ENCODE measurements at places on chromosomes 1 and 21.
A peak's percentile ranks its signal among the peaks of the same experiment; 100 is the strongest.

GRCh38 chr1:29984166-29984861, 739.1 kb downstream of the MATN1 start:
- no peak for DNase-seq

- no peak for DNase-seq
Observed at GRCh38 chr1:78759881-78760280, 110.2 kb downstream of the IFI44 start.

- DNase-seq: no peak
Observed at GRCh38 chr21:45108808-45109781, 34.7 kb downstream of the ADARB1 start.

DNA sequence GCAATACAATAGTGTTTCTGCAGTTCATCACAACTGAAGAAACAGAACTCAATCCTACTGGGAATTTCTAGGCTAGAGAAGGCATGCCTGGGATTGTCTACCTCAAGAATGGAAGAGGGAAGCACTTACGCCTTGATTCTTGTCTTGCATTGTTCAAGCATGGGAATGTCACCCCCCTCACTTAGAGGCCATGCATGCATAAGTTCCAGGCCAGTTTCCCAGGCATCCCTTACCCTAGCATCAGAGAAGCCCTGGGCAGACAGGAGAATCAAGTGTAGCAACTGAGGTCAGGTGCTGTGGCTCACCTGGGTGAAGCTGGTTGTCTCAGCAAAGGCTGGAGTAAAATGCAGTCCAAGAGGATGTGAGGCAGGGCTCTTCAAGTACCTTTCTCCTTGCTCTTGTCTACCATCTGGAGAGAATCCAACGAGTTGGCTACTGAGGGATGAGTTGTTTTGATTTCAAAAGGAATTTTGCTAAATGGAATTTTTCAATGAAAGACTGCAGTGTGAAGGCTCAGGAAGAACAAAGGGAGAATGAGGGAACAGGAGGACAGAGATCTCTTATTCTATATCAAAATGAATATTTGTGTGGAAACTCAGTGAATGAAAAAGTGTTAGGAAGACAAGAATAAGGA, 174.3 kb downstream of the NEK7 start:
- no peak for DNase-seq

GRCh38 chr1:204319027-204319426, 40.7 kb downstream of the PLEKHA6 start:
- DNase-seq: no peak

- no peak for DNase-seq
Observed at GRCh38 chr1:111967886-111968285, 21.6 kb downstream of the KCND3 start.

- DNase-seq: no peak
Observed at GRCh38 chr1:227424159-227424680, 105.9 kb upstream of the CDC42BPA start.

DNA sequence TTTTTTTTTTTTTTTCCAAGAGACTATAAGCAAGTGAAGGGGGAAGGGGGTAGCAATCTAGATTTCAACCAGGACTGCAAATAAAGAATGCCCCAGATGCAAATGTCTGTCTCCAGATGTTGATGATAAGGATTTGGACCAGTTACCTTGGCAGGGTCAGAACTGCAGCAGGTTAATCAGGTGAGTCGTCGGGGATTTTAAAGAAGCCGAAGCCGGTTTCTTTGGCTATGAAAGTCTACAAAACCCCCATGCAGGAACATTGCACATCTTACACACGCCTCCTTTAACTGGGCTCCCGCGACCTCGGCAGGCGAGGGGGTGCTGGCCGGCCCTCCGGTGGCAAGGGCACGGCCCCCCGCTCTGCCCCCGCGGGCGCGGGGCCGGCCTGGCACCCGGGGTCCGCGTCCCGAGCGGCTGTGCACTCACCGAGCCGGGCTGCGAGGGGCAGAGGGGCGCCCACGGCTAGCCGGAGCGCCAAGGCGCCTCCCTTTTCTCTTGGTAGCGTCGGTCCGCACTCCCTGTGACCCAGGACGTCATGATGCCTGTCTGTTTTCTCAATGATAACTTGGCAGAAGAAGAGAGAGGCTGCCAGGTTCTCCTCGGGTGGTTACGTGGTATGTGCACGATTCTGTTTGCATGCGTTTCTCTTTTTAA, 366.3 kb upstream of the ESRRG start:
- peak; percentile 43 for DNase-seq

DNA sequence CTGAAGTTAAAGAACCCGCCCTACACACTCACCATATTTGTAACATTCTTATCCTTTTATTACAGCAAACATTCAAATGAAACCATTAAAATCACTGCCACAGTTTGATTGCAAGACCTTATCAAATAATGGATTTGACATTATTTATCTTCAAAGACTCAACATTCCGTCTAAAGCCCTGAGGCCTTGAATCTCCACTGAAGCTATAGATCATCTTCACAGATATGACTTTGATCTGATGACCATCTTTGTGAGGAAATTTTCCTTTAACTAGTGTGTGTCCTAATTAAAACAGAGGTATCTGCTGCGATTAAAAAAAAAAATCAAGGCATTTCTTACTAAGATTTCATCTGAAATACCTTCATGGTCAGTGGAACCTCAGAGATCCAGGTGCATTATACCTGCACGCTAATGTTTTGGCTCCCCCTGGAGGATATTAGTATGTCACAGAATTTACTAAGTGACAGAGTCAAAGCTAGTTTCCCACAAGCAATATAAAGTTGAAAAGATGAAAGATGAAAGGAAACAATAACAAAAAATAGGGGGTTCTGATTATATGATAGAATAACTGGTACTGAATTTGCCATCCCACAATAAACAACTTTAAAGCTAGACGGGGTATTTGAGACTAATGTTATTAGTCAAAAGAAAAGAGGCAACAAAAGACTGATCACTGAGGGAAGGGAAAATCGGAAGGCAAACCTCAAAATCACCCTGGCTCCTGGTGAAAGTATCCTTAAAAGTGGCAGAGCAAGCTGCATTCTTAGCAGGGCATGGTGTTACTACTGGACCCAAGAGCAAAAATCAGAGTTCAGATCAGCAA, 923.4 kb downstream of the NCAM2 start:
- DNase-seq: peak; percentile 15

- DNase-seq: peak; percentile 80
Observed at GRCh38 chr1:26363549-26364448, 8.8 kb downstream of the ZNF683 start.

DNA sequence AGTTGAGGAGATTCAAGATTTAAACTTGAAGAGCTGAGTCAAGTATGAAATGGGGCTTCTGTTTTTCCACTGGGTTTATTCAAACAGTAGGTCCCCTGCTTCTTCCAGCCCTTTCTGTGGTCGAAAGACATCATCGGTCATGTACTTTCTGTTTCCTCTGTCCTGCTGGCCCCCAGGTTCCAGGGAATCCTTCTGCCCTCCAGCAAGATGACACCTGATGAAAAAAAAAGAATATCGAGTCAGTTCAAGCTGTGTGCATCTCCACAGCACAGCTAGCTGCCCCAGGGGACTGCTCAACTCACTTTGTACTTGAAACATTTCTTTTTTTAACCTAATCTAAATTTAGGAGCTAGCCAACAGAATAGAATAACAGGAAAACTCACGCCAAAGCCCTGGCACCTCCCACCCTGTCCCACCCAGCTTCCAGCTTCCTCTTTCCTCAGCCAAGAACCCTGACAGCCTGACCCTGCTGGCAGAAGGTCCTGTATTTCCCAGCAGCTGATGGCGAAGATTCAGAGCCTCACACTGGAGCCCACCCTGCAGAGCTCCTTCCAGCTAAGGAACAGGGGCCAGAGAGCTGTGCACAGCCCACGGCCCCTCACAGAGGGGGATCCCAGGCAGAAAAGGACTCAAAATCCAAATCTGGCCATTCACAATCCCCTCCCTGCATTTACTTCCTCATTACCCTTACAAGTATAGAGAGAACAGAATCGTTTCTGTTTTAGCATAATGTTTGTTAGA, 176.5 kb downstream of the PSMG1 start:
- DNase-seq: no peak

- no peak for DNase-seq
Observed at GRCh38 chr1:167849666-167850065, 64.3 kb downstream of the ADCY10 start.

DNA sequence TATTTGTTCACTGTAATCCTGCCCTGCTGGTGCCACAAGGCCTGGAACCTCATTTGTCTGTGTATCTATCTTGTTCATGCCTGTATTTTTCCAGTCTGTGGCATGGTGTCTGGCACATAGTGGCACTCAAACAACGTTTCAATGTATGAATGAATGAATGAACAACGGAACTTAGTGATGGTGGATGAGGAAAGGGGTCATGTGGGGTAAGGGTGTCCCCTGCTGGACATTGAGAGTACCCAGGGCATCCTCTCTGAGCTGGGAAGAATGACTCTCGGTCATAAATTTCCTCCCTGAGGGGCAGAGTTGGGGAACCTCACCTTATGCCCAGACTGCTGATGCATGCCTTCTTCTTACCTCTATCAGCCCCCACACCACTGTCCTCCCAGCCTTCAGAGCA, 18.9 kb upstream of the ZNF683 start:
- no peak for DNase-seq

- no peak for DNase-seq
Observed at GRCh38 chr1:228197555-228198147, 10.2 kb upstream of the OBSCN start.

GRCh38 chr1:165342587-165342986, 13.9 kb downstream of the LMX1A start:
- no peak for DNase-seq

GRCh38 chr21:45877821-45878469, 103.6 kb upstream of the COL6A1 start:
- DNase-seq: peak; percentile 67
